Left lung (tissue), 14 donors: ENCODE measurements at places on chromosomes 1 and 21. TPM values are rescaled to one million over a fixed set of nuclear protein-coding genes. Genes with fewer than 3 reads are reported as not detected.

The C8B gene
- total RNA-seq: 0.71 TPM

The CR1 gene
- total RNA-seq: 6.9 TPM

The VAV3 gene
- 7.3 TPM for total RNA-seq

The FPGT gene
- 23.6 TPM for total RNA-seq

The OR10J1 gene
- not detected for total RNA-seq

The TNFSF4 gene
- total RNA-seq: 1.3 TPM

The ACAP3 gene
- 60.2 TPM for total RNA-seq

DNA sequence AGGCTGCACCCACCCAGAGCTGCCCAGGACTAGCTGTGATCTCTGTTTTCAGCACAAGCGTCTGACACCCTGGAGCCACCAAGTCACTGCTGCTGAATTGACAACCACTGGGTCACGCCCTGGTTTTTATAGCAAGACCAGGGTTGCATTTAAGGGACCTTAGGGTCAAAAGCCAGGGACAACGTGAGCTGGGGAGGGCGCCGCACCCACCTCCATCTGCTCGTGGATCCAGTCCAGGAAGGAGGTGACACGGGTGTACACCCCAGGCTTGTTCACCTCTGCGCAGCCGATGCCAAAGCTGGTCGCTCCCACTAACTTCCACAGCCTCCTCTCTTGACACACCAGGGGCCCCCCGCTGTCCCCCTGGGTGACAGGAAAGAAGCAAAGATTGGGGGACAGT, 9.2 kb upstream of the TFF1 start:
- no peaks in the 10 kb centered on the region for H3K4me1 ChIP-seq
- no peak overlapping the region for H3K27ac ChIP-seq
- no peak for DNase-seq

DNA sequence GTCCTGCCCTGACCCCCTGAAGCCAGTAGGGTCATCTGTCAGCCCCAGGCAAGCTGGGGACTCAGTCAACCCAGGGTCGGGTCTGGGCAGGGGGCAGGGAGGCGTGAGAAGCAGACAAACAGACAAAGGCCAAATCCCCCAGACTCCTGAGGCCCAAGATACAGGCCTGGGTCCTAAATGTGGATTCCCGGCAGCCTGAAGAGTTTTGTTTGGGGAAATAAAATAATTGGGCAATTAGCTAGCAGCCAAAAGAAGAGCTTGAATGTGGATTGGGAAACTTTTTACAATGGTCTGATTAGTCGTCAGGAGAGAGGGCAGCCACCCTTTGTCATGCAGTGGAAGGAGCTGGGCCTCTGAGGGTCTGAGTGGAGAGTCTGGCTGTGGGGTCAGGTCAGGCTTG, 4.5 kb upstream of the LEFTY2 start:
- no peak overlapping the region for H3K27ac ChIP-seq
- no peak for DNase-seq
- H3K36me3 ChIP-seq: no peaks in the 10 kb centered on the region
- H3K27me3 ChIP-seq: no peaks in the 10 kb centered on the region

DNA sequence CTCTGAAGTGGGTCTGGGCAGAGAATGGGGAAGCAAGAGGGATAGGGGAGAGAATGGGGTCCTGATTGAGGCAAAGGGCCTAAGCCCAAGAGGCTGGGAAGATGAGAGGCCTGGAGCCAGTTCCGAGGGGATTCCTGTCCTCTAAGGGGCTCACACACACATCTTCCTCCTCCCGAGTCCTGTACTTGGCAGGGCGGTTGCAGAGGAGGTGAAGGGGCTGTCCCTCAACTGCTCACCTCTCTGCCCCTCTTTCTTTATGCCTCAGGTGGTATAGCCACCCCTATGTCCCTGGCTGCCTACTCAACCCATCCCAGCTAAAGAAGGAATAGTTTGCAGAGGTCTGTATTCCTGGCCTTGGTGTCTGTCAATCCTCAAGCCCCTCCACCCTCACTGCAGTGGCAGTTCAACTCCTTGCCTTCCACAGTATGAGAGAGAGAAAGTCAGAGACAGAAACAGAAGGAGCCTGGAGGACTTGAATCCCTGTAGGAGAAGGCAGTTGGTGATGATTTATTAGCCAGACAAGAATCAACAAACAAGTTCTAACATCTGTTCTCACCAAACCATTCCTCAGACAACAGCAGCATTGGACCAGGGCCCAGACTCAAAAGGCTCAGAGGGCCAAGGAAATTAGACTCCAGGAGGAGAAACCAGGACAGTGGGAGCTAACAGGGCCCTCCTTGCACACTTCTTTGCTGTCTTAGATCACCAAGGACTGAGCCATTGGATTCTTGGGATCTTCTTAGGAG, 10.7 kb downstream of the SH2D2A start:
- no peaks in the 10 kb centered on the region for H3K27me3 ChIP-seq
- no peak overlapping the region for H3K4me3 ChIP-seq
- H3K4me1 ChIP-seq: peaks cover 7% of the 10 kb centered on the region
- no peak overlapping the region for H3K27ac ChIP-seq
- DNase-seq: no peak

- H3K27me3 ChIP-seq: no peaks in the 10 kb centered on the region
- no peak for DNase-seq
- H3K4me1 ChIP-seq: no peaks in the 10 kb centered on the region
- H3K36me3 ChIP-seq: no peaks in the 10 kb centered on the region
These were observed 27.7 kb downstream of the FMO2 start for GRCh38 chr1:171212607-171213351.

GRCh38 chr1:179142889-179143299, 61.0 kb downstream of the TOR3A start:
- no peaks in the 10 kb centered on the region for H3K27me3 ChIP-seq
- peaks cover 6% of the 10 kb centered on the region for H3K4me1 ChIP-seq
- no peak for DNase-seq
- peak overlapping the region; percentile 8 for H3K4me3 ChIP-seq

DNA sequence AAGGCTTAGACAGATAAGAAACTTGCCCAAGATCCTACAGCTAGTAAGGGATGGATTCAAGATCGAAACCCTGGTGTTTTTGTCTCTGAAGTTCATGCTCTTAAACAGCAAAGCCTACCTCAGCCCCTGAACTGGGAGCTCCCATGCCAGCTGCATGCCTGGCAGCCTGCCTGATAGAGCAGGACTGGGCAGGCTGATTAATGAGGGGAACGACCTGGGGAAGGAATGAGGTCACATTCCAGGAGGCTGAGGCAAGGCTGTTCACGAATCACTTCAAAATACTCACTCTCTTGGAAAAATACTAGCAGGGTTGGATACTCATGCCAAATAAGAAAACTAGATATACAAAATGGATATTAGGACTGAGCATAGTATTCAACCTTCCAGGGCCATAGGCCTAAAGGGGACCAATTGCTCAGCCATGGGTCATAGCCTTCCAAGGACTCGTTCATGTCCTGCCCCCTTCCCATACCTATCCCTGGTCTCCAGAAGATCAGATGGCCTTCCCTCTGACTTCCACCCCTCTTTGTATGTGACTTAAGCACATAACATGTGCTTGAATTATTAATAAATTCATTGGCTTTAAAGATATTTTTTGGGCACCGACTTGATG, 15.6 kb upstream of the TACSTD2 start:
- H3K4me1 ChIP-seq: peaks cover 5% of the 10 kb centered on the region
- H3K27me3 ChIP-seq: no peaks in the 10 kb centered on the region
- no peak overlapping the region for H3K4me3 ChIP-seq
- H3K27ac ChIP-seq: peak overlapping the region; percentile 45

- H3K27ac ChIP-seq: no peak overlapping the region
- H3K4me3 ChIP-seq: no peak overlapping the region
- DNase-seq: no peak
- H3K27me3 ChIP-seq: no peaks in the 10 kb centered on the region
- no peaks in the 10 kb centered on the region for H3K4me1 ChIP-seq
- no peaks in the 10 kb centered on the region for H3K36me3 ChIP-seq
These were observed 631.0 kb upstream of the TMPRSS15 start for GRCh38 chr21:19034560-19034959.

DNA sequence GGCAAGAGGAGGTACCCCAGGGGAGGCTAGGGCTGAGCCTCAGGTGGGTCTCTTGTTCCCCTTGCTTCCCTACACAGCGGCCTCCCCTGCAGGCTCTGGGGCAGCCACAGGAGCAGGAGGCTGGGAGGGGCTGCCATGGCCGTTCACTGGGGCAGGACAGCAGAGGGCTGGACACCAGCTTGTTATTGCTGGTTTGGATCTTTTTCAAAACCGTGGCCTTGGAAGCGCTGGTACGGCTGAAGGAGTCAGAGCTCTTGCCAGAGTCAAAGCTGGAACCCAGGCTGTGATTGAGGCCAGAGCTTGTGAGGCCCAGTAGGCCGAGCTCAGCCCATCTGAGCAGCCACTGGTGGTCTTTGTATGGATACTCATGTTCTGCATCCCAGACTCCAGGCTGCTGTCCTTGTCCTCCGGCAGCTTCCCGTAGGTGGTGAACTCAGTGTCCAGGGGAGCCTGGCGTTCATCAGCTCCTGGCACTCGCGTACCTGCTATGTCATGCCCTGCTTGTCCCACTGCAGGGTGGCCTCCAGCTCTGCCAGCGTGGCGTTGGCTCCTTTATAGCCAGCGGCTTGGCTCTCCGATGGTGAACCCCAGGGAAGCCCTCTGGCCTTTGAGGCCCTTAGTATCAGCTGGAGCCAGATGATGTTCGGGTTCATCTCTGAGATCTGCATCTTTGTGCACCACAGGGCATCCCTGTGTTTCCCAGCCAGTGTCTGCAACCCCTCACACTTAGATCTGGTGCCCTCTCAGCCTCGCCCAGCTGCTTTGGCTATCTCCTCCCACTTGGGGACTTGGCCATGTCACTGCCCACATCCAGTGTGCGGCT, 40.3 kb upstream of the THEM4 start:
- no peak overlapping the region for H3K27ac ChIP-seq
- H3K4me1 ChIP-seq: peaks cover 20% of the 10 kb centered on the region
- no peak for DNase-seq
- no peaks in the 10 kb centered on the region for H3K36me3 ChIP-seq

GRCh38 chr1:46401964-46402626, 8.0 kb downstream of the FAAH start:
- H3K27me3 ChIP-seq: no peaks in the 10 kb centered on the region
- no peaks in the 10 kb centered on the region for H3K36me3 ChIP-seq
- H3K27ac ChIP-seq: peak overlapping the region; percentile 1
- peak; percentile 95 for DNase-seq
- H3K4me3 ChIP-seq: no peak overlapping the region

GRCh38 chr1:201916649-201917249, 28.1 kb downstream of the SHISA4 start:
- H3K4me3 ChIP-seq: no peak overlapping the region
- H3K4me1 ChIP-seq: peaks cover 7% of the 10 kb centered on the region
- no peaks in the 10 kb centered on the region for H3K36me3 ChIP-seq
- H3K27me3 ChIP-seq: no peaks in the 10 kb centered on the region
- no peak overlapping the region for H3K27ac ChIP-seq

- no peaks in the 10 kb centered on the region for H3K27me3 ChIP-seq
- peak overlapping the region; percentile 98 for H3K27ac ChIP-seq
- peak overlapping the region; percentile 61 for H3K4me3 ChIP-seq
- peaks cover 7% of the 10 kb centered on the region for H3K36me3 ChIP-seq
- peak; percentile 91 for DNase-seq
- peaks cover 17% of the 10 kb centered on the region for H3K4me1 ChIP-seq
These were observed 338 bp upstream of the TOR1AIP1 start for GRCh38 chr1:179881642-179882252.

GRCh38 chr1:113783254-113784103, 24.2 kb upstream of the PHTF1 start:
- no peak for DNase-seq
- H3K4me3 ChIP-seq: no peak overlapping the region
- H3K27me3 ChIP-seq: no peaks in the 10 kb centered on the region
- peaks cover 72% of the 10 kb centered on the region for H3K4me1 ChIP-seq
- peak overlapping the region; percentile 5 for H3K27ac ChIP-seq
- H3K36me3 ChIP-seq: no peaks in the 10 kb centered on the region

DNA sequence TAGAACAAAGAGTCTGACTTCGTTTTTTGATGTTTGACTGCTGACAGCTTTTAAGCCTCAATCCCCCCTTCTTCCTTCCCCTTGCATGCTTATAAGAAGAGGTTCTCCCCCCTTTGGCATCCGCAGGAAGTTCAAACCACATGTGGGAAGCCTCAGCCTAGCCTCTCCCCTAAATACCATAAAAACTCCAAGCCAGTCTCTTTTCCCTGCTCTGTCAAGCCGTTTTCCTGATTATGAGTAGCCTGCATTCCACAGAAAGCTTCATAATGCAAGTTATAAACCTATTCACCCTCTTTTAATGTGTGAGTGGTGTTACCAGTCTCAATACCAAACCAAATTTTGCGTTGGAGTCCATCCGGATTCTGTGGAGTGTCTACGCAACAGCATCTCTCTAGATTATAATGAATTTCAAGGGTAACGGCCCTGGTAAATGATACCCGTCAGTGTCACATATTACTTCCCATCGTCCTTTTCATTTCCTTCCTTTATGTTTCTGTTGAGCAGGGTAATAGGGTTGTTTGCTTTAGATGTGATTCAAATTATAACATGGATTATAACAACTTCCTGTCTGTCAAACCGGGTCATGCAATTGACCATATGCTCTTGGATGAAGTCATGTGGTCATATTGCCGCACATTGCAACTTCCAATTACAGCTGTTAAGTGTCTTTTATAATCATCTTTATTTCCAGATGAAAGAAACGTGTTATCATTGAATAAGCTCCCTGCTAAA, 717.5 kb downstream of the RWDD3 start:
- DNase-seq: no peak
- no peaks in the 10 kb centered on the region for H3K36me3 ChIP-seq
- H3K4me3 ChIP-seq: no peak overlapping the region

- H3K36me3 ChIP-seq: no peaks in the 10 kb centered on the region
- H3K4me3 ChIP-seq: no peak overlapping the region
- H3K4me1 ChIP-seq: no peaks in the 10 kb centered on the region
- DNase-seq: no peak
- no peak overlapping the region for H3K27ac ChIP-seq
These were observed 108.6 kb downstream of the GPR52 start for GRCh38 chr1:174556392-174556791.

- peaks cover 76% of the 10 kb centered on the region for H3K4me1 ChIP-seq
- peak overlapping the region; percentile 62 for H3K27ac ChIP-seq
- H3K36me3 ChIP-seq: no peaks in the 10 kb centered on the region
- peak; percentile 25 for DNase-seq
- H3K27me3 ChIP-seq: peaks cover 8% of the 10 kb centered on the region
- no peak overlapping the region for H3K4me3 ChIP-seq
These were observed 8.4 kb downstream of the SOX13 start for GRCh38 chr1:204081164-204081790.

- no peaks in the 10 kb centered on the region for H3K27me3 ChIP-seq
- H3K36me3 ChIP-seq: no peaks in the 10 kb centered on the region
- no peak for DNase-seq
- no peak overlapping the region for H3K27ac ChIP-seq
These were observed 33.5 kb upstream of the CRB1 start for GRCh38 chr1:197234581-197234980.

DNA sequence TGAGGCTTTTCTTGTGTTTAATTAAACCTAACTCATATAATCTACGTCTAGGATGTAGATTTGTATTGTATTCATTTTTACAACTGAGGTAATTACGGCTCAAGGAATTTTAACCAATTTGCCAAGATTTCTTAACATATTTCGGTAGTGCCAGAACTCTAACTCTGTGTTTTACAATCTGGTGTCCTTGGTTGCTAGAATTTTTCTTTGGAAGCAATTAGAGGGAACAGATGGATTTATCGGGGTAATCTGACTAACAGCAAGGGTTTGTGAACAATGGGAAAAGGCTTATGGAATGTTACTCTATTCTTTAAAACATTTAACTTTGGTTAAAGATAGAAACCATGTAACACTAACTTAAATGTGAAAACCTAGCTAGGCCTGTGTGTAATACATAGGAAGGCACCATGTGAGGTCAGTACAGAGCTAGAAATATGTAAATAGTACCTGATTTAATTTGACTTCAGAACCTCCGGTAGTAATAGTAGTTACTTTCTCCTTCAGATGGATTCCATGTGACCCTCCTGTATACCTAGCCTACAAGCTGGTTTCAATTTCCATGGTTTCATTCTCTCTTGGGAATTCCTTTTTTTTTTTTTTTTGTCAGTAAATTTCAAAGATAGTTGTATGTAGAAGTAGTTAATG, 1.2 kb downstream of the MTF2 start:
- H3K4me1 ChIP-seq: peaks cover 41% of the 10 kb centered on the region
- DNase-seq: peak; percentile 60
- H3K36me3 ChIP-seq: no peaks in the 10 kb centered on the region
